ENCODE measurements at places on chromosomes 5 and 9. TPM values are rescaled to one million over a fixed set of nuclear protein-coding genes. Genes with fewer than 3 reads are reported as not detected.
A peak's percentile ranks its signal among the peaks of the same experiment; 100 is the strongest.

The KIF2A gene
- 243 TPM for total RNA-seq

The PPP3R2 gene
- not detected for total RNA-seq

The LURAP1L gene
- total RNA-seq, result not detected

DNA sequence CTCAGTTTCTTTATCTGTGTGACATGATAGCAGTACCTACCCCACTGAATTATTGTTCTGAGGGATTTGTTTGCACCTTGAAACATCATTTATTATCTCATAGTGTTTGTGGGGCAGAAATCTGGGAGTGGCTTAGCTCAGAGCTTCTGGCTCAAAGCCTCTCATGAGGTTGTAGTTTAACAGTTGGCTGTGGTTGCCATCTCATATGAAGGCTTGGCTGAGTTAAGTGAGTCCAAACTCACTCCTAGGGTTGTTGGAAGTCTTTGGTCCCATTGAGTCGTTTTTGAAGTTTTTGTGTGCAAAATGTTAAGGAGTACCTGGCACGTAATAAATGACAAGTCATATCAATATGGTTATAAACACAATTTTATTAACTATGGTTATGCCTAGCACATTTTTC lies 3.6 kb upstream of the JAKMIP2 start:
- ATAC-seq, result no peak
- peaks cover 11% of the 10 kb centered on the region for H3K4me1 ChIP-seq
- no peaks in the 10 kb centered on the region for H3K27me3 ChIP-seq
- no peak overlapping the region for H3K4me3 ChIP-seq
- no peak overlapping the region for H3K27ac ChIP-seq

DNA sequence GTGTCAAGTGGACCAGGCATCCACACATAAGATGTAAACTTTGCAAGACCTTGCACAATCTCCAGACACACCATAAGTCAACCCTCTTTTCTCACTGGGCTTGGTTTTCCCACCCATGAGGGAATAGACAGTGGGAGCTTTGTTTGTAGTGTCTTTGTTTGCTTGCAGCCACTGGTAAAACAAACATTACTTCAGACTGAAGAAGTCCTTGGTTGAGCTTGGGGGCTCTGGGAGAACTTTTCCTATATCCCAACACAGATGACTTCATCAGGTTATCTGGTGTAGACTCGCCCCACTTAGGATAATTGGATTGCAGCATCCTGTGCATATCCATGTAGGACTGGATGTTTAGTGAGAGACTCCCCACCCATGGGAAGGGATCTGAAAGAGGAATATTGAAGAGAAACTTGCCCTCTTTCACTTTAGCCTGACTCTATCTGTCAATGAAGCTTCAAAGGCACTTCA lies 11.5 kb upstream of the ADGRV1 start:
- no peak overlapping the region for H3K4me3 ChIP-seq
- no peaks in the 10 kb centered on the region for H3K4me1 ChIP-seq
- peaks cover 26% of the 10 kb centered on the region for H3K27me3 ChIP-seq
- no peak overlapping the region for H3K27ac ChIP-seq
- H3K36me3 ChIP-seq, result no peaks in the 10 kb centered on the region
- no peak for ATAC-seq

The WDR55 gene
- 38.8 TPM for total RNA-seq

DNA sequence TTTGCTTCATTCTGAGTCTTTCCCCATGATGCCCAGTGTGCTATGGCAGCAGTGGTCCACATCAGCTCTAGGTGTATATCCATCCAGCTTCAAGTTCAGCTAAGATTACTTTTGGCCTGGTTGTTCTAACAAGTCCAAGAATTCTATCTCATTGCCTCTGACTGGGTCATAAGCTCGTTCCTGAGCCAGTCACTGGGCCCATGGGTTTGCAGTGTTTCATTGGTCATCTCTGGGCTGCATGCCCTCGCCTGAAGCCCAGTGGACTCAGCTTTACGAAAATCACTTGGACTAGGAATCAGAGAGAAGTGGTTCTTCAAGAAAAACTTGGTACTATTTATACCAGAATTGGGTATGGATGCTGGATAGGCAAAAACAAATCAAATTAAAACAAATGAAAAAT lies 16.1 kb upstream of the ARHGAP26 start:
- H3K27ac ChIP-seq, result no peak overlapping the region
- peaks cover 15% of the 10 kb centered on the region for H3K4me1 ChIP-seq
- H3K36me3 ChIP-seq, result no peaks in the 10 kb centered on the region
- no peaks in the 10 kb centered on the region for H3K27me3 ChIP-seq
- ATAC-seq, result no peak
- H3K4me3 ChIP-seq, result no peak overlapping the region

GRCh38 chr9:89097219-89097618 lies 81.4 kb downstream of the SHC3 start:
- no peak for ATAC-seq
- no peak overlapping the region for H3K27ac ChIP-seq
- peaks cover 10% of the 10 kb centered on the region for H3K27me3 ChIP-seq
- H3K4me1 ChIP-seq, result no peaks in the 10 kb centered on the region
- H3K36me3 ChIP-seq, result no peaks in the 10 kb centered on the region
- no peak overlapping the region for H3K4me3 ChIP-seq

GRCh38 chr5:912280-913091 lies 19.8 kb downstream of the TRIP13 start:
- no peaks in the 10 kb centered on the region for H3K27me3 ChIP-seq
- peak overlapping the region; percentile 98 for H3K27ac ChIP-seq
- peaks cover 13% of the 10 kb centered on the region for H3K4me1 ChIP-seq
- H3K4me3 ChIP-seq, result peak overlapping the region; percentile 78
- peak; percentile 95 for ATAC-seq

DNA sequence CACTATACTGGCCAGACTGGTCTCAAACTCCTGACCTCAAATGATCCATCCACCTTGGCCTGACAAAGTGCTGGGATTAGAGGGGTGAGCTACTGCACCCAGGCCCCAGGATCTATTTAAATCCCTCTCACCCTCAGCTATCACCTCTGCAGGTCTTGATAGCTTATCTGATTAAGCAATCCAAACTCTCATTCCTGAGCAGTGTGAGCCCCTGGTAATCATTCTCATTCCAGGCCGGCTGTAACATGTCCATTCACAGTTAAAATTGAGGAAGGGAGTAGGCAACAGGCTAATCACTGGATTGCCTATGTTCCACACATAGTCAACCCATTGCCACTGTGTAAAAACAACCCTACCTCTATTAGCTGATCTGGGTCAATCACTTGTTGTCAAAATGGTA lies 111.1 kb downstream of the AGTPBP1 start:
- H3K4me3 ChIP-seq, result no peak overlapping the region
- H3K4me1 ChIP-seq, result no peaks in the 10 kb centered on the region
- no peak for ATAC-seq
- H3K27ac ChIP-seq, result no peak overlapping the region
- no peaks in the 10 kb centered on the region for H3K27me3 ChIP-seq

- H3K4me1 ChIP-seq, result no peaks in the 10 kb centered on the region
- no peaks in the 10 kb centered on the region for H3K27me3 ChIP-seq
- ATAC-seq, result no peak
These were observed 467.3 kb upstream of the CLINT1 start for GRCh38 chr5:158326256-158326655.

The PRR16 gene
- total RNA-seq, result not detected

- no peak overlapping the region for H3K4me3 ChIP-seq
- peaks cover 18% of the 10 kb centered on the region for H3K4me1 ChIP-seq
- ATAC-seq, result no peak
- peaks cover 94% of the 10 kb centered on the region for H3K36me3 ChIP-seq
- no peaks in the 10 kb centered on the region for H3K27me3 ChIP-seq
These were observed 23.9 kb upstream of the NIM1K start for GRCh38 chr5:43168175-43168574.

DNA sequence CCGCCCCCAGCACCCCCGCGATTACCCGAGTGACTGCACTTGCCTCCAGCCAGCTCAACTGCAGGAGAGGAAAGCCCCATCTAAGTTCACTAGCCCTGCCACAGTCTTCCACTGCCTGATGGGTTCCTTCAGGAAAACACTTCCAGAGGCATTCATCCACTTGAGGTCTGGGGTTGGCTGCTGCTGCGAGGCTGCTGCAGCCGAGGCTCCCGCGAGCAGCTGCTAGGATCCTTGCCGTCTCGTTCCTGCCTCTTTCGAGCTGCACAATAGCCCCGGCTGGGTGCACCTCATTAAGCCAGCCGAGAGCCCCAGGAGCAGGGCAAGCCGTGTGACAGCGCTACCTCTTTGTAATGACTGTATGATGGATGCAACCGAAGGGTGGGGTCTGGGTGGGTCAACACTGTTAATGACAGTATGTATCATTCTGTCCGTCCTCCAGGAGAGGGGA lies 24.2 kb upstream of the ELAVL2 start:
- H3K4me3 ChIP-seq, result no peak overlapping the region
- no peaks in the 10 kb centered on the region for H3K4me1 ChIP-seq
- peaks cover 16% of the 10 kb centered on the region for H3K27me3 ChIP-seq
- H3K36me3 ChIP-seq, result no peaks in the 10 kb centered on the region

The PTGER4 gene
- total RNA-seq, result 100 TPM

- no peak overlapping the region for H3K4me3 ChIP-seq
- no peak for ATAC-seq
- peaks cover 10% of the 10 kb centered on the region for H3K27me3 ChIP-seq
These were observed 46.5 kb upstream of the GFPT2 start for GRCh38 chr5:180399401-180400215.

DNA sequence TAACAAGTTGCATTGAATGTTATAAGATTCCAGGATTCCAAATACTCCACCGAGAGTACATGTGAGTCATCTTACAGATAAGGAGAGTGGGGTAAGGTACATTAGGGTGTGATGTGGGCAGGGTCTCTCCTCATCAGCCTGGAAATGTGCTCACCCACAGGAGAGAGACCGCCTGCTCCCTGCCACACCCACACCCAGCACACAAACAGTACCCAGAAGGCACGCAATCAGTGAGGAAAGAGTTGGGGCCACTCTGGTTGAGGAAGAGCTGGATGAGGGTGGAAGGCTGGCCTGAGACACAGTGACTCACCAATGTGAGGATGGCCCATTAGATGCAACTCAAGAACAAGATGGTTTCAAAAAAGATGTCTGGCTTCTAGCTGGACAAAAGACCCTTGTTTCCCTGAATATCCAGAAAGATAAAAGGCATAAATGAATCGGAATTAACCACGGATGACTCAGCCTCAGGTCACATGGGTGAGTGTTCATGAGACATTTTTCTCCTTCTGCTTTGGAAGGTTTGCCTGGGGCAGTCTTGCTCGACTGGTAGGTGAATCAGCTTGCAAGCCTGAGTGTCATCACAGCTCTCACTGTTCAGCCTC lies 51.1 kb upstream of the LHFPL2 start:
- H3K4me3 ChIP-seq, result no peak overlapping the region
- ATAC-seq, result no peak
- no peaks in the 10 kb centered on the region for H3K36me3 ChIP-seq
- no peaks in the 10 kb centered on the region for H3K4me1 ChIP-seq
- no peak overlapping the region for H3K27ac ChIP-seq

The UNC13B gene
- 1.4 TPM for total RNA-seq

DNA sequence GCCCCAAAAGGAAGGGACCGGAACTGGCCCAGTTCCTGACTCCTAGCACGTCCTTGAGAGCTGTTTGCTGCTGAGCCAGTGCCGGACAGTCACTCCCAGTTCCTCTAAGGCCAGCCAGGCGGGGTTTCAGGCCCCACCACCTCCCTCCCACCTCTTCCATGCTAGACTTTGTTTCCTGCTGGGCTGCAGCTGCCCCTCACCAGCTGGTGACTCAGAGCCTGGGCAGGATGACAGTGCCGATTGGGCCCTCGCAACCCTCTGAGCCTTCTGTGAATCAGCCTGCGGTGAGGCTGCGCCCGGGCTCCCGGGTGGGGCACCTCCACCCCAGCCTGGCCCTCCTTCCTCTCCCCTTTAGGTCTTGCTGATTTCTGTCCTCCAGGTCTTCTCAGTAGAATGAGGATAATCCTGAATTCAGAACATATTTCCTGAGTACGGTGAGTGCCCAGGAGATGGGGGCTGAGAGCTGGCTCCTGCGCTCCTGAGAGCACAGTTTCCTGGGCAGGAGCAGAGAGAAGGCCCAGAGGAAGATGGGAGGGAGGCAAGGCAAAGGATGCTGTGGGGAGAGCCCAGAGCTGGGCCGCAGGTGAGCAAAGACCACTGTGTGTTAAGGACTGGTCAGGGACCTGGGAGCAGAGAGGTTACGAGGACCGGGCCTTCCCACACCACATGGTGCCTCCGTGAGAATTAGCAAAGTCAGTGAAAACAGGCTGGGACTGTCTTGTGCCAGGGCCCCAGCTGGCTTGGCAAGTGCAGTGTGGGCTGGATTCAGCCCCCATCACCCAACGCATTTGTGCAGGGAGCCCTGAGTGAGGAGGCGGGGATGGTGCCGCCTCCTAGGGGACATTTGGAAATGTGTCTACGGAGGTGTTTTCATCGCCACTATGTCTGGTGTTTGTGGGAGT lies 32.9 kb upstream of the STXBP1 start:
- H3K27me3 ChIP-seq, result no peaks in the 10 kb centered on the region
- peak overlapping the region; percentile 92 for H3K4me3 ChIP-seq
- peak overlapping the region; percentile 94 for H3K27ac ChIP-seq
- peak; percentile 98 for ATAC-seq
- peaks cover 20% of the 10 kb centered on the region for H3K4me1 ChIP-seq

The SMIM33 gene
- 0.90 TPM for total RNA-seq

- peaks cover 91% of the 10 kb centered on the region for H3K36me3 ChIP-seq
- peak overlapping the region; percentile 84 for H3K4me3 ChIP-seq
- peaks cover 39% of the 10 kb centered on the region for H3K4me1 ChIP-seq
- ATAC-seq, result peak; percentile 33
- no peaks in the 10 kb centered on the region for H3K27me3 ChIP-seq
These were observed 50.4 kb downstream of the USP20 start for GRCh38 chr9:129885670-129886106.

The LAMC3 gene
- total RNA-seq, result 0.45 TPM

The PAPPA gene
- 0.26 TPM for total RNA-seq

- no peak overlapping the region for H3K27ac ChIP-seq
- no peaks in the 10 kb centered on the region for H3K36me3 ChIP-seq
- ATAC-seq, result no peak
- H3K4me1 ChIP-seq, result no peaks in the 10 kb centered on the region
- H3K27me3 ChIP-seq, result peaks cover 9% of the 10 kb centered on the region
These were observed 192.3 kb upstream of the GLRA1 start for GRCh38 chr5:152116934-152117333.

DNA sequence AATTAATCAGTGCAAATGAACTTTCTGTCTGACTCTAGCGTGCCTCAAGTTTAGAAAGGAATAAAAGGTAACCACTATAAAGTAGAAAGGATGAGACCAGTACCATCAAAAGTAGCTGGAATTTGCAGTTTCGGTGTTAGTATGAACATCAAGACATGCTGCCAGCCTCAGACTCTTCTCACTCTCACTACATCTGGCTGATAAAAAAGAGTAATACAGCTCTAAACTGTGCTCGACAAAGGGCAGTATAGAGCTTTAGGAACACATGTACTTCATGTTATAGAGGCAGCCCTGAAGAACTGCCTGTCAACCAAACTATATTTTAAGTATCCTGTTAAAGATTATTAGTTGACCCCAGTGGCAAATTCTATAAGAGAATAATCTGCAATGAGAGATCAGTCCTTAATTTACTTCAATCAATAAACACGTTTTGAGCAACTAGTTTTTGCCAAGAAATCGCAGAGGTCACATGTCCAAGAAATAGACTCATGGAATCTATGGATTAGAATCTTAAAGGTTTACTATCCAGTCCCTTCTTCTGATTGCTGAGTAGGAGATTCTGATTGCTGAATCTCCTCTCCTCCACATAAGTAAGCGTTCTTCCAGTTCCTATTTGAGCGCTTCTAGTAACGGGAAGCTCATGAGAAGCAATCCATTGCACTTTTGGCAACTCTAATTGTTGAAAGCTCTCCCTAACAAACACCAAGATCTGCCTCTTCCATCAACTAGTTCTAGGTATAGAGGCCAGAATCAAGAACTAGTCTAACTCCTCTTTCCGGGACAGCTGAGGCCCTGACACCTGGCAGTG lies 941 bp downstream of the XPA start:
- peak overlapping the region; percentile 91 for H3K27ac ChIP-seq
- H3K4me1 ChIP-seq, result peaks cover 33% of the 10 kb centered on the region
- ATAC-seq, result peak; percentile 37
- H3K4me3 ChIP-seq, result peak overlapping the region; percentile 92

The SRP19 gene
- 60.3 TPM for total RNA-seq
